ENCODE measurements at places on chromosomes 3 and 15. TPM values are rescaled to one million over a fixed set of nuclear protein-coding genes. Genes with fewer than 3 reads are reported as not detected.

Gene SEMA4B
- 36.3 TPM for total RNA-seq

Gene GABRR3
- total RNA-seq, result not detected

Gene UPK1B
- 0.16 TPM for total RNA-seq

Gene PLA2G4D
- total RNA-seq, result not detected

Gene CHRD
- total RNA-seq, result 11.4 TPM

Gene CYP11A1
- total RNA-seq, result not detected

Gene INSYN1
- 30.1 TPM for total RNA-seq

Gene ITIH1
- 0.94 TPM for total RNA-seq

Gene ZIC1
- total RNA-seq, result 15.6 TPM

Gene PATL2
- 0.78 TPM for total RNA-seq

Gene MESP1
- total RNA-seq, result 1.6 TPM

Gene AKAP13
- 142 TPM for total RNA-seq

Gene CGNL1
- total RNA-seq, result 5.3 TPM

Gene EEFSEC
- 5.1 TPM for total RNA-seq

Gene AMOTL2
- total RNA-seq, result 73.8 TPM

Gene GOLGA6D
- not detected for total RNA-seq

Gene KIF15
- 6.4 TPM for total RNA-seq

Gene SEC11A
- total RNA-seq, result 68.9 TPM

Gene PRR23A
- total RNA-seq, result not detected

Gene HACD3
- total RNA-seq, result 117 TPM

Gene DHFR2
- 14.0 TPM for total RNA-seq

Gene MKRN3
- total RNA-seq, result 25.7 TPM

Gene FETUB
- total RNA-seq, result not detected

Gene MINAR1
- 3.6 TPM for total RNA-seq

Gene TAGLN3
- 151 TPM for total RNA-seq

Gene FAM81A
- total RNA-seq, result 93.1 TPM

Gene EID1
- total RNA-seq, result 215 TPM

Gene CLDN11
- total RNA-seq, result 12.3 TPM

Gene DNAJA4
- total RNA-seq, result 30.4 TPM

Gene HRG
- total RNA-seq, result not detected

Gene MUC20
- 1.9 TPM for total RNA-seq

Gene NR2E3
- 0.16 TPM for total RNA-seq

Gene APOD
- 3.6 TPM for total RNA-seq

Gene GOLGA6L4
- 3.4 TPM for total RNA-seq

Gene NEO1
- 219 TPM for total RNA-seq

Gene AP3B2
- 52.9 TPM for total RNA-seq

Gene MINDY4B
- total RNA-seq, result not detected

Gene ERICH6
- not detected for total RNA-seq

Gene BDH1
- total RNA-seq, result 10.8 TPM

Gene MORC1
- total RNA-seq, result 0.31 TPM

Gene AADACL2
- total RNA-seq, result not detected

Gene PLA2G4F
- total RNA-seq, result not detected

Gene ADAMTSL3
- 20.6 TPM for total RNA-seq

Gene SEMA3G
- 3.0 TPM for total RNA-seq

Gene EDC3
- total RNA-seq, result 12.9 TPM

Gene TGM4
- total RNA-seq, result not detected

Gene RYR3
- total RNA-seq, result 15.4 TPM

Gene GRK7
- not detected for total RNA-seq

Gene POC1A
- 3.1 TPM for total RNA-seq

Gene STRIT1
- total RNA-seq, result not detected

Gene VIPR1
- 0.16 TPM for total RNA-seq

Gene RUVBL1
- total RNA-seq, result 38.5 TPM

Gene GPR160
- 2.5 TPM for total RNA-seq

Gene AGBL1
- total RNA-seq, result 0.47 TPM

Gene XCR1
- not detected for total RNA-seq

Gene ITGB5
- 25.6 TPM for total RNA-seq

Gene LRRIQ4
- 0.31 TPM for total RNA-seq
